ENCODE measurements at places on chromosomes 11 and 22.
A peak's percentile ranks its signal among the peaks of the same experiment; 100 is the strongest.

DNA sequence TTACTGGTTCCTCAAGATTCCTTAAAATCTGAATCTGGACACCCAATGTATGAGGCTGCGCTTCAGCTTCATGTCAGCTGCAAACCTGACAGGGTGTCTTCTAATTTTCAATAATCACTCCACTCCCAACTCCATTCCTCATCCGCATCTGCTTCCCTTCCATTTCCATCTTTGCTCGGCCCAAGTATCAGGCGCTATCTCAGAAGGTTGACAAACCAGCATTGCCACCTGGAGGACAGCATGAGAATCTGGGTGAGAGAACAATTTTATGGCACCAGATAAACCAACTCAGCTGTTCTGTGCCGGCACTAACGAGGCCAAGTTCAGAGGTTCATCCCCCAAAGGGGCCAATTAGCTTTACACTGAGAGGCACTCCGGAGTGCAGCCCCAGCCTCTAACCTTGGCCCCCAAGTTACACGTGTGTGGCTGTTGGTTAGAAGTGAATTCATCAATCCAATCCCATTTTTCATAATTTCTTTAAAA is 79.1 kb upstream of the LMO2 start:
- DNase-seq, result peak; percentile 12

DNA sequence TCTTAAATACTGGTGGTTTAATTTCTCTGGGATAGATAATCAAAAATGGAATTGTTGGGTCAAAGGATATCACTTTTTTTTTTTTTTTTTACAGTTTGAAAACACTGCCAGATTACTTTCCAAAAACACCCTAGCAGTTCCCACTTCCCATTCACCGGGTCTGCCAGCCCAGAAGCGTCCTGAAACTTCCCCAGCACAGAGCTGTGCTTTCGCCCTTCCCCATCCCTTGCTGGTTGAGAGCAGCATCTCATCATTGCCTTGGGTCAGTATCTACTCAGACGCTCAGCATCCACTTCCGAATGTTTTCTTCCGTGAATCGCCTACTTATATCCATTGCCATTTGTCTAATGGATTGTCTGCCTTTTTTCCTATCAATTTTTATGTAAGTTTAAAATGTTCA is 5.5 kb downstream of the CERK start:
- no peak for DNase-seq

- peak; percentile 64 for DNase-seq
These were observed 1.1 kb downstream of the CALCB start for GRCh38 chr11:15074206-15075161.

- DNase-seq, result peak; percentile 39
These were observed at the start of gene WNT11 for GRCh38 chr11:76206327-76207081. Gene WNT11, minus strand, starts transcription at chr11:76206502. Its CDS starts 95 bp downstream, at chr11:76206407.

GRCh38 chr11:14082338-14082737 is 119.8 kb downstream of the SPON1 start:
- DNase-seq, result no peak

DNA sequence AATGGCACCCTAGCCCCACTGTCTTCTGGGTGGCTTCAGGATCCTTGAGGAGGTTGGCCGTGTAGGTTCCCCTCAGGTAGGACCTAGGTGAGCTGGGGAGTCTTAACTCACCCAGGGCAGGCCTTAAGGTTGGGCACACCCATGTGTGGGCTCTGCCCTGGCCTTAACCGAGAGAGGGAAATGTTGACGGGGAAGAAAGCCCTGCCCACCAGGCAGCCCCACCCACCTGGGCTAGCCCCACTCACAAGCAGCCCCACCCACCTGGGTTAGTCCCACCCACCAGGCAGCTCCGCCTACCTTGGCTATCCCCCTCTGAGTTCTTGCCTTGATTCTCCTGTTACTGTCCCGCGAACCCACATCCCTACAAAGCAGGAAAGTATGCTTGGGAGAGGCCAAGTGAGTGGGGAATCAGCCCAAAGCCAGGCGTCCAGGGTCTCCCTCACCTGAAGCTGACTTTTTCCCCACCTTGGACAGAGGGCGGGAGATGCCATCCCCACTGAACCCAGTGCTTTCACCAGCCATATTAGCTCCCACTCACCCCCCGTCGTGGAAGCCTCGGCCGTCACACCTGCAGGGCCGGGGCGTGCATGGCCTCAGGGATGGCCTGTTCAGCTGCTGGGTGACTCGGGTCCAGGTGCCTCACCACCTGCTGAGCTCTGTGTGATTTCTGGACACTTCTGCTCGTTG is at the start of gene MYEOV:
TSS of gene MYEOV (plus strand) at position 337 of the 687 bp plus-strand sequence. CDS start 1,200 bp downstream, outside the sequence.
- peak; percentile 31 for DNase-seq

DNA sequence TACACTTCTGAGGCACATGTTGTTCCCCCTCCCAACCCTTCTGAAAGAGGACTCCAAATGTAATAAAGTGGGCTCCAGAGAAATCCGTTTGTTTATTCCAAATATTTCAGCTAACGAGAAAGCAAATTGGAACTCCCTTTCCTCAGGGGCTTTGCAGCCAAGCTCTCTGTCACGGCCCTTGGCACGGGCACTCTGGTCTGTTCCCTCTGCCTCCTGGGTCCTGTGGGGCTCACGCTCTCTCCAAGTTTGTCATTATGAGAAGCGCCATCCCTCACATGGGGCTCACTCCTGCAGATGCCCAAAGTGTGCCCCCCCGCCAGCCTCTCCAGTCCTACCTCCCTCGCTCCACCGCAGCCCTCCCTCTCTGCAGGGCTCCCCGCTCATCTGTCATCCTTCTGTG is 125.4 kb upstream of the POU2AF2 start:
- no peak for DNase-seq

- no peak for DNase-seq
These were observed 935 bp downstream of the LAMTOR1 start for GRCh38 chr11:72102162-72102561.

- no peak for DNase-seq
These were observed 21.0 kb upstream of the HTATIP2 start for GRCh38 chr11:20342347-20343141.

GRCh38 chr11:34916843-34917770 is 689 bp downstream of the PDHX start:
- DNase-seq, result no peak

- DNase-seq, result no peak
These were observed 39.0 kb upstream of the KCNQ1OT1 start for GRCh38 chr11:2738551-2739431.

DNA sequence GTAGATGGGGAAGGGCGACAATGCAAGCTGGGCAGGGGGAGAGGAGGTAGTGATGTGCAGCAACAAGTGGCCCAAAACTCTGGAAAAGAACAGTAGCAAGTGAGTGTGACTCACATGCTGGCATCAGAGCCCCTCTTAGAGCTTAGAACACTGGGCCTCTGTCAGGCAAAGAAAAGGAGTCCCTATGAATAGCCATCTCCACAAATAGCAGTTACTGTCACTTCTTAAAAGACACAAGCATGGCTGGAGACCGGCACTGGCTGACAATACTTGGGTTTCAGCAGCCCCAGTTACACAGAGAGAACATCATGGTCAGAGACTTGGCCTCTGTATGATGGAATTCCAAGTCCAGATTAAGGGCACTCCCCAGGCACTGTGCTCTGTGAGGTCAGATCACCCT is 58.2 kb downstream of the PRCP start:
- DNase-seq, result no peak

- no peak for DNase-seq
These were observed 239.2 kb upstream of the TBCEL start for GRCh38 chr11:120784566-120785251.

GRCh38 chr11:129290966-129291365 is 84.7 kb upstream of the BARX2 start:
- DNase-seq, result no peak

GRCh38 chr11:86569109-86569508 is 103.3 kb downstream of the ME3 start:
- DNase-seq, result no peak

DNA sequence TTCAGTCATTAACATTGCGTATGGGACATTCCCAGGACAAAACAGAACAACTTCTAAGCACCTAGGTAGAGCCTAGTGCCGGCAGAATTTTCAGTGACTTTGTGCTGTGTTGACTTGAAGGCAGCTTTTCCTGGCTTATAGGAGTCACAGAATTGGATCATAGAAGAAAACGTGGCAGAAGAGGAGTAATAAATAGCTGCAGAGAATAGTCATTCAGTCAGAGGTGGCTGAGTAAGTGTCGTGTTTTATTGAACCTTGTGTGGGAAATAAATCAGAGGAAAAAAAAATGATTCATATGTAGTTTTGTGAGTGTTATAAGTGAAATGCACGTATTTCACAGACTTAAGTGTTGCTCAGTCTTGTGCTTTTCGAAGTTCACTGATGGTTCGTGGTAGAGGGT is 2.1 kb downstream of the BARX2 start:
- no peak for DNase-seq

DNA sequence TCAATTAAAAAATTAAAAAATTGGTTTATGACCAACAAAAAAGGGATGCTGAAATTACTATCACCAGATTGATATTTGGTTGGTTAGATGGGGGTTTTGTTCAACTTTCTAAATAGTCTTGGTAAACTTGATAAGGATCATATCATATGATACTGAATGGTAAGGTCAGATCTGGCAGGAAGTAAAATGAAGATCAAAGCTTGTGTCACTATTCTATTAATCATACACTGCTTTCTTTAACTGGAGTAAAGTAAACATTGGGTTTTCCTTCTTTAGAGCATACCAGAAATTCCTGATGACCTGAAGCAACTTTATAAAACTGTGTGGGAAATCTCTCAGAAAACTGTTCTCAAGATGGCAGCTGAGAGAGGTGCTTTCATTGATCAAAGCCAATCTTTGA is 40.2 kb downstream of the RRM1 start:
- no peak for DNase-seq

DNA sequence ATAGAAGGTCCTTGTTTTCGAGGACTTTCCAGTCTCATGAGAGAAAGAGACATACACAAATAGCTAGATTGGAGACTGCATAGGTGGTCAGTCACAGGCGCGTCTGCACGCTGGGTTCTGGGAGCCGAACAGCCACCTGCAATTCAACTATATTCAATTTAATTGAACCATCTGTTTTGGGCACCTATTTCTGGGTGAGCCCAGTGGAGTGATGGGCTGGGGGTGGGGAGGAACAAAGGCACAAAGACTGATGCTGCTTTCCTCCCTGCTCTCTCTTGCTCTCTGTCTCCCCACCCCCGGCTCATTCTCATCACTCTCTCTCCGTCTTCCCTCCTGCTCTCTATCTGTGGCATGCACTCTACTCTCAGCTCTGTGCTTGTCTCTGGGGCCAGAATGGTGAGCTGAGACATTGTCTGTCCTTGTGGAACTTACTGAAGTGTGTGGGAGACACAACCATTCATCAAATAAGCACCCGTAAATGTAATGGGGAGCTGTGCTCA is 48.1 kb upstream of the B3GAT1 start:
- DNase-seq, result no peak

DNA sequence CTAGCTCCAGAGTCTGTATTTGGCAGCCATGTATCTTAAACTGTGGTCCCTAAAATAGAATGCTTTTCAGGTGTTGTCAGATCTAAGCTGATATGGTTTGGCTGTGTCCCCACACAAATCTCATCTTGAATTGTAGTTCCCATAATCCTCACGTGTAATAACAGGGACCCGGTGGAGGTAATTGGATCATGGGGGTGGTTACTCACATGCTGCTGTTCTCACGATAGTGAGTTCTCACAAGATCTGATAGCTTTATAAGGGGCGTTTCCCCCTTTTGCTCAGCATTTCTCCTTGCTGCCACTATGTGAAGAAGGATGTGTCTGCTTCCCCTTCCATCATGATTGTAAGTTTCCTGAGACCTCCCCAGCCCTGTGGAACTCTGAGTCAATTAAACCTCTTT is 199.9 kb upstream of the ISX start:
- no peak for DNase-seq

DNA sequence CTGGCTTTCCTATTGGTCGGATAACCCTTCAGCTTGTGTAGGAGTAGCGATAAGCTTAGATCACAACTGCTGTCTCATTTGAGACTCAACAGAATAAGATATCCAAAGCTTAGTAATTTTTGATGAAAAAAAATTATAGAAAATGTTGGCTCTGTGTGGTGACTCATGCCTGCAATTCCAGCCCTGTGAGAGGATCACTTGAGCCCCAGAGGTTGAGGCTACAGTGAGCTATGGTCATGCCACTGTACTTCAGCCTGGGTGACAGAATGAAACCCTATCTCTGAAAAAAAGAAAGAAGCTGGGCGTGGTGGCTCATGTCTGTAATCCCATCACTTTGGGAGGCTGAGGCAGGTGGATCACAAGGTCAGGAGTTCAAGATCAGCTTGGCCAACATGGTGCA is 55.6 kb upstream of the RRM1 start:
- no peak for DNase-seq

DNA sequence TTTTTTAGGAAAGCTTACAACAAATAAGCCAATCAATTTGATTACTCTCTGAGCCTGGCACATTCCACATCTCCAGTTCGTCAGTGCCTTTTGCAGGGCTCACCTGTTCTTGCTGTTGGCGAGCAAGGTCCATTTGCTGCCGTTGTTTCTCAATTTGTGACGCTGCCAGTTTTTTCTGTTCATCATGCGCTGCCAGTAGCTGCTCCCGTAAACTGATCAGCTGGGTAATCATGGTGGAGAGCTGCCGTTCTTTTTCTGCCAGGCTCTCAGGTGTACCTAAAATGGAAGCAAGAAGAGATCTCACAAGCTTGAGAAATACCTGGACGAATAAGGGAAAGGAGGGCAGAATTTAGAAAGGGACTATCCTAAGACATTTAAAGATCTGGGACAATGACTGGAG is 169.7 kb downstream of the SOX6 start:
- no peak for DNase-seq

- no peak for DNase-seq
These were observed 86.1 kb upstream of the BID start for GRCh38 chr22:17860220-17860965.

DNA sequence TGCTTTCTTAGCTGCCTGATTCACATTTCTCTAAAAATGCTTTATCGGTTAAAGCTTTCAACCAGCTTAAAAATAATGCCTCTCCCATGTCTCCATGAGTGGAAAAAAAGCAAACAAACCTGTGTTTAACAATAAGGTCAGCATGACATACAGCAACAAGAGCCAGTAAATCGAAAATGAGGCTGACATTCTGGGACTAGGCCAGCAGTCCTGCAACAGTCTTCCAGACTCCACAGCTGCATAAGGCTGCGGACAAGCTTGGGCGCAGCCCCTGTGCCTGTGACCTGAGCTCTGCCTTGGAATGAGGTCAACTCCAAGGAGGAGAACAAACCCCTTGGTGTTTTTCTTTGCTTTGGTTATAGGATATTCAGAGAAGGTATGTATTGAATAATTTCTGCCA is 95.5 kb downstream of the PGR start:
- DNase-seq, result no peak

DNA sequence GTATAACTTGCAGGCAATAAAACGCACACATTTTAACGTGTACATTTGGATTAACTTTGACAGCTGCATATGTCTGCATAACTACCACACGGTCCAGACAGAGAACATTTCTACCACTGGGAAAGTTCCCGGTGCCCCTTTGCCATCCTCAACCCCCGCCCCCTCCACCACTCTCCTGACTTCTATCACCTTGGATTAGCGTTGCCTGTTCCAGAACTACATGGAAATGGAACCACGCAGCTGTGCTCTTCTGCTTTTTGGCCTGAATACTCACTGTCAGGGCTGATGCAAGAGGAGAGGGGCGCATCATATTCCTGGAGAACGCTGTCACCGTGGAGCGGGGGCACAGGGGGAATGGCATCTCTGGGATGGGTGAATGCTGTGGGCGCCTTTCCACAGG is 62.1 kb downstream of the LRP5 start:
- DNase-seq, result no peak

- no peak for DNase-seq
These were observed 230.8 kb downstream of the CTTN start for GRCh38 chr11:70628855-70629844.

GRCh38 chr11:34754171-34754823 is 133.4 kb downstream of the EHF start:
- DNase-seq, result peak; percentile 49

Data from MG63 (cell line).